Neural progenitor cell (in vitro differentiated cells): ENCODE measurements at places on chromosomes 2 and 18. TPM values are rescaled to one million over a fixed set of nuclear protein-coding genes. Genes with fewer than 3 reads are reported as not detected.

GRCh38 chr2:219881851-219882250 lies 254.4 kb downstream of the SLC4A3 start:
- DNase-seq, result no peak

DNA sequence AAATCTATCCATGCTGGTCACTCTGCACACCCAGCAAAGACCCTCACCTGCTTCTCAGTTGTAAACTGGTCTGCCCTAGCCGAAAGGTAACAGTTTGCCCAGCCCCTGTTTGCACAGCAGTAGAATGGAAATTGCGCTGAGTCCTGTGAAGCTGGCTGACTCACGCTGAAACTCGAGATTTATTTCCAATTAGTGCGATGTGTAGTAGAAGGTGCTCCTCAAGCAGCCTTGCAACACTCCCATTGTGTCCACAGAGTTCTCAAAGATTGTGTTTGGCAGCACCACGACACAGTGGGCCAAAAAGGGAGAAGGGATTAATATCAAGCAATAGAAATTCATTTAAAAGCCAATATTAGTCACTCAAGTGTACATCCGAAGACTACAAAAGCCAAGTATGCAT lies 21.7 kb upstream of the APCDD1 start:
- no peak for DNase-seq

AKAIN1 gene
- total RNA-seq, result not detected in 2 replicates

DNA sequence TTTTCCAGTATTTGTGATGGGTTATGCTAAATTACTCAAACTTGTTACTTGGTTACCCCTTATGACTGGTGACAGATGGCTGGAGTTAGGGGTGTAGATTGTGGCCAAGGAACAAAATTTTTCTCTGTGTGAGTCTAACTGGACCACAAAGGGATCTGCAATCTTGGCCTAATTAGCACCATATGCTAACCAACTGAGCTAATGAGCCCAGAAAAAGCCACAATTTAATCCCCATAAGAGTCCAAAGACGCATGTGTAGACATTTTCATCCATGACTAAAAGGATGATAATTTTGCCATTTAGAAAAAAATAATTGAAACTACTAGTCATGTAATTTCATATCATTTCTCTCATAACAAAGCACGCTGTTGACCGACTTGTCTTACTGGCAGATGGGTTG lies 151.2 kb downstream of the ABCA12 start:
- no peak for DNase-seq

- DNase-seq, result no peak
Measured at GRCh38 chr2:58665154-58665553, 424.0 kb upstream of the FANCL start.

- DNase-seq, result no peak
Measured at GRCh38 chr2:119179991-119180390, 21.4 kb upstream of the C1QL2 start.

- DNase-seq, result no peak
Measured at GRCh38 chr2:25845843-25846505, 32.3 kb downstream of the ASXL2 start.

DNA sequence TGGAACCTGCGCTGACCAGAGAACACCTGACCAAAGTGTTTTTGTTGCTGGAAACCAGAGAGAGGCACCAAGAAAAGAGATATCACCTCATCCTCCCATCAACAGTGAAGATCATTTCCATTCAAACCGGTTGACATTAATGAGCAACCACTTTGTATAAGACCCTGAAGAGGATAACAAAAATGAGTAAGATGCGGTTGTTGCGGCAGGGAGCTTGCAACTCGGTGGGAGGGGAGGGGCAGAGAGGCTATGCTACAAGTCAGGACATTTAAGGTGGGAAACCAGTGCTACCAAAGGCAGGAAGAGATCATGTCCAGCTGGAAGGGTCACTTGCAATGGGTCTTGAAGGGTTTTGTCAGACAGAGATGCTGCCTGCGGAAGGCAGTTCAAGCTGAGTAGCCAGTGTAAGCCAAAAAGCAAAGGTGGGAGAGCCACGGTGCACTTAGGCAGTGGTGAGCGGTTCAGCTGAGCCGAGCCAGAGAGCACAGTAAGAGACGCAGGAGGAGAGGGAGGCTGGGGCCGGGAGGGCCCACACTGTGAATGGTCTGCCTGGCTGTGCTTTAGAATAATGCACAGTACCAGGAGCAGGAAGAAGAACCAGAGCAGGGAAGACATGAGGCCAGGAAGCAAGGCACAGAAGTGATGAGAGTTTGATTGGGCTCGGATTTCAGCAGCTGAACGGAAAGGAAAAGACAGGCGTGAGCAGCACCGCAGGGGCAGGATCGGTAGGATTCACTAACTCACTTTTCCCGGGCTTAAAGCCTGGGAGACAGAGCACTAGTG lies 24.4 kb upstream of the DTNB start:
- peak; percentile 45 for DNase-seq

DNA sequence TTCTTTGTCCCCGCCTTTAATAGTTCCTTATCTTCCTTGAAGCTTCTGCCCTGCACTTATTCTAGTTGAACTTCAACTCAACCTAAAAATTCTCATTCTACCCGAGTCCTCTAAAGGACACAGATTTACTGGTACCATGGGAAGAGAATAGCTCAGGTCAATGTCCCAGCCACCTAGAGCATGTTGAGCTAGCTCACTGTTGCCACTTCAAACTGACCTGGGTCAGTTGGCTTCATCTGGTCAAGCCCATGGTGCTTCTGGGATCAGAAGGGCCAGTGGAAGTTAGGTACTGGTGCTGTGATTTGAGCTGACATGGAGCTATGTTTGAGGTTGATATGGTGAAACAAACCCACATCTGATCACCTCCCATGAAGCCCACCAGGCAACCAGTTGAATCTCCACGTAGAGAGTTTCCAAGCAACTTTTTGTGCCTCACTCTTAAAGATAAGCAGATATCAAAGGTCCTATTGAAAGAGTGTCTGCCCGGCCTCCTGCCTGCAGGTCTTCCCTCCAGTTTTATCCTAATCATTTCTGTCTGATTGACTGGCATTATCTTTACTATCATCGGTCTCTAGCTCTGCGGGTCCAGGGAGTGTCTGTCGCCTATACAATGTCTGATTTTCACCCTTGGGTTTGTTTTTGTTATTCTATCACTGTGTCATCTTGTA lies 17.2 kb downstream of the GREB1 start:
- DNase-seq, result no peak

KIF5C gene
- total RNA-seq, result 53.0 and 63.1 TPM in 2 replicates

DNA sequence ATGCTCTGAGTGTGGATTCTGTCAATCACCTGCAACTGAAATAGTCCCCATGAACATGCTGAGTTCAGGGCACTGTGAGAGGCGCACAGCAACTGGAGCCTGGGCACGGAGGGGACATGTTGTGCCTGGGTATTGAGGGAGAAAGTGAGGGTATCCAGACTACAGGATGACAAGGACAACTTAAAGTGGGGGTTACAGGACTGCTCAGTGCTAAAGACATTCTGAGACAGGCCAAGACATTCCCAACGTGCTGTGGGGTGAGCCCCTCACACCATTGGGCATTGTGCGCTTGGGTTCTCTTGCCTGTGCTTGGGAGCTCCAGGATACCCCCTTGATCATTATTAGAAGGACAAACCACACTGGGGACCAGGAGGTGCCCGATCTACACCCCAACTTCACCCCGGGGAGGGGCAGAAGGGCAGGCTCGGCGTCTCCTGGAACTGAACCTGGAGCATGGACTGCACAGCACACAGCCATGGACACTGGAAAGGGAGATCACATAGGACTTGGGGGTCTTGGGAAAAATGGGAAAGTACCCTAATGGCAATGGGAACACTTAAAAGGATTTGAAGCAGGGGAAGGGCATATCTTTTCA lies 72.5 kb upstream of the HDAC4 start:
- no peak for DNase-seq

INHA gene
- total RNA-seq, result 0.31 TPM in 1 of 2 replicates, not detected in the other

- no peak for DNase-seq
Measured at GRCh38 chr2:201233192-201233811, 27.0 kb upstream of the CASP8 start.

CCDC68 gene
- total RNA-seq, result not detected in 2 replicates

SNTG2 gene
- total RNA-seq, result 1.1 and 5.5 TPM in 2 replicates

GRCh38 chr2:2664989-2665833 lies 334.1 kb upstream of the MYT1L start:
- DNase-seq, result peak; percentile 55

DNA sequence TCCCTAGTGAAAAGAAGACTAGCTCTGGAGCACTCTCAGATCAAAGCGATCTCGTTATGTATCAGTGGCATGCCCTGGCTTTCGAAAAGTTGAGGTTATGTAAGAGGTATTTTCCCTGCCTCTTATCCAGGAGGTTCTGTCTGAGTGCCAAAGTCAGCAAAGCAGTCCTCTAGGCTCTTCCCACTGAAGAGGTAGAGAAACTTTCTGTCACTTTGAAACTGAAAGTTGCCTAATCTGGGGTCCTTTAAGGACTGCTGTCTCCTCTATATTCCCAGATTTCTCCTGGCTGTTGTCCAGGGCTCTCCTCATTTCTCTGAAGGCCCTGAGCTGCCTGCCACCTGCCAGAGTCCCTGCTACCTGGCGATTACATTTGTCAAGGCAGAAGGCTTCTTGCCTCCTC lies 96.3 kb downstream of the B3GNT2 start:
- no peak for DNase-seq

DNA sequence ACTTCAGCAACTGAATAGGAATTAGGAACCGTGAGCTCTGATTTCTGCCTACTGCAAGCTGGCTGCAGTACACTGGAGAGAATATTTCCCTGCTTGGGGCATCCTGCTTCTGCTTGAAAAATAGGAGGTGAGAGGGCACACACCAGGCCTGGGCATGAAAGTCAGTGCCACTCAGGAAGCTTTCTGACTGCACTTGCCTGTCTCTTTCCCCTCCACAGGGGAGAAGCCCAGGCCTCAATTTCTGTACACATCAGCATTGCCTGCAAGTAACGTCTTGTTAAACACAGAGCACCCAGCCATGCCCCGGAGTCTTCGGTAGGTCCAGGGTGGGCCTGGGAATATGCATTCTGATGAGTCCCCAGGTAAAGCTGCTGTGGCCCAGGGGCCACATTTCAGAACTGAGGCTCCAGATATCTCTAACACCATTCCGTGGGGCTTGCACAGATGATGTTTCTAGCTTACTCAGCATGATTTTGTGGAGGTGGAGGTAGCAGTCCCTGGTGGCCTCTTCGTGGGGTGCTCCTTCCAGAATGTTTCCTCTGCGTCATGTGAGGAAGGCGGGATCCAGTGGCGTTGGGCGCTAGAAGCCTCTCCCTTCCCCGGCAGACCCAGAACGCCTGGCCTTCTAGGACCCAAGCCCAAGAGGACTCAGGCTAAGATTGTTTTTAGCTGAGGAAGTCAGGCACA lies 114.1 kb downstream of the ZBTB7C start:
- DNase-seq, result no peak

- DNase-seq, result no peak
Measured at GRCh38 chr2:116948258-116948657, 866.2 kb upstream of the DDX18 start.

RPL31 gene
- 2,151 and 2,596 TPM in 2 replicates for total RNA-seq
